ENCODE measurements at places on chromosomes 13 and 19. TPM values are rescaled to one million over a fixed set of nuclear protein-coding genes. Genes with fewer than 3 reads are reported as not detected.

The CYP4F3 gene
- not detected for total RNA-seq

The CSNK1A1L gene
- not detected for total RNA-seq

The TNFRSF19 gene
- 94.1 TPM for total RNA-seq

The CALM3 gene
- 350 TPM for total RNA-seq

The CEACAM7 gene
- total RNA-seq: not detected

The MIR17HG gene
- 0.35 TPM for total RNA-seq

The ZNF780B gene
- 1.4 TPM for total RNA-seq

The CEACAM3 gene
- not detected for total RNA-seq

The HTR2A gene
- total RNA-seq: not detected

The ATP4B gene
- not detected for total RNA-seq

The ZNF382 gene
- 8.1 TPM for total RNA-seq

The CRB3 gene
- not detected for total RNA-seq

The PINLYP gene
- total RNA-seq: 11.3 TPM

The NLRP9 gene
- total RNA-seq: not detected

The C1QTNF9 gene
- total RNA-seq: not detected

The ZNF681 gene
- 0.29 TPM for total RNA-seq

The ZNF729 gene
- total RNA-seq: not detected

The GNG8 gene
- not detected for total RNA-seq

The ZNF600 gene
- total RNA-seq: 1.4 TPM

The CYP2A6 gene
- total RNA-seq: not detected

The CRTC1 gene
- 3.5 TPM for total RNA-seq

The YJEFN3 gene
- total RNA-seq: 3.2 TPM

The NALCN gene
- 1.8 TPM for total RNA-seq

The KLK5 gene
- total RNA-seq: not detected

The RNF113B gene
- total RNA-seq: not detected

The LGI4 gene
- not detected for total RNA-seq

The TEX29 gene
- total RNA-seq: not detected

The ZSCAN5C gene
- not detected for total RNA-seq

The RCBTB2 gene
- 19.0 TPM for total RNA-seq

The KLF5 gene
- total RNA-seq: 3.7 TPM

The SOX1 gene
- total RNA-seq: not detected

The OR4F17 gene
- total RNA-seq: not detected

The DAPK3 gene
- 108 TPM for total RNA-seq

The FUT1 gene
- under 0.01 TPM for total RNA-seq

The CEACAM4 gene
- not detected for total RNA-seq

The RB1 gene
- total RNA-seq: 18.7 TPM

The ZNF599 gene
- total RNA-seq: 14.4 TPM

The IGFL4 gene
- total RNA-seq: not detected

The SIAH3 gene
- under 0.01 TPM for total RNA-seq

The TRPM4 gene
- 18.5 TPM for total RNA-seq

The HRC gene
- not detected for total RNA-seq

The SLC8A2 gene
- total RNA-seq: not detected

The IFNL1 gene
- total RNA-seq: not detected

The TRIP10 gene
- 60.8 TPM for total RNA-seq

The SCN1B gene
- total RNA-seq: 11.3 TPM

The KCTD15 gene
- total RNA-seq: 35.7 TPM

The PLPP2 gene
- total RNA-seq: 29.2 TPM

The TMC4 gene
- not detected for total RNA-seq

The ZNF536 gene
- total RNA-seq: not detected

The PEG3 gene
- total RNA-seq: 0.29 TPM

The KRTDAP gene
- not detected for total RNA-seq

The SLC6A16 gene
- not detected for total RNA-seq

The GPI gene
- total RNA-seq: 261 TPM

The ZNF497 gene
- total RNA-seq: not detected

The DACT3 gene
- total RNA-seq: 4.0 TPM
